ENCODE measurements at places on chromosomes 11 and 22. TPM values are rescaled to one million over a fixed set of nuclear protein-coding genes. Genes with fewer than 3 reads are reported as not detected.
A peak's percentile ranks its signal among the peaks of the same experiment; 100 is the strongest.

DNA sequence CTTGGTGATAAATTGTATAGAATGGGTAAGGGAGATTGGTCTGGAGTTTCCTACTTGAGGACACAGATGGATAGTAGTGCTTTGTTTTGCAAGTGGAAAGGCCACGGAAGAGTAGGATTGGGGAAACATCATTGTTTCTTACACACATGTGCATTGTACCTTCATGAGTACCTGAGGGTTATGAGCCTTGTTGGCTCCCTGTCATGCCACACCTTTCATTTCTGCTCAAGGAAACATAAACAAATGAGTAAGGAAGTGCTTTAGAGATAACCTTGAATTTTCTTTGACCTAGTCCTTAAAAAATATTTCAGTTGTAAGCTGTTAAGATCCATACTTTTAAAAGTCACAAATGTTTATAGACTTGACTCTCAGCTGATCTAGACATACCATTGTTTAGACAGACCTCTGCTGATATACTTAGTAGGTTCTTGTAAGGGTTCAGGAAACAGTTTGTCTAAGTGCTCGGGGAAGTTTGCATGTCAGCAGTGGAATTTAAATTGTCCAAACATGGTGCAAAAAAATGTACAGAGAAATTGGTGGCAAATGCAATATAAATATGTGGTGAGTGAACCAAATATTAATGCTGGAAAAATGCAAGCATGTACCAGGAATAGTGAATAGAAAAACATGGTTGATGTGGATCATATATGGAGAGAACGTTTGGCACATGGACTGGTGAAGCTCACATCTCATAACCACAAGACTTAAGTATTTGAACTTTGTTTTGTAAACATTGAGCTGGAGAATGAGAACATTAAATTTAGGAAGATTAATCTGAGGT lies 40.9 kb downstream of the GAS2 start:
- H3K4me1 ChIP-seq, result no peaks in the 10 kb centered on the region
- DNase-seq, result no peak
- H3K36me3 ChIP-seq, result no peaks in the 10 kb centered on the region
- no peaks in the 10 kb centered on the region for H3K27me3 ChIP-seq

Gene RBFOX2
- 0.99 TPM for total RNA-seq

- H3K36me3 ChIP-seq, result no peaks in the 10 kb centered on the region
- DNase-seq, result no peak
- no peaks in the 10 kb centered on the region for H3K4me1 ChIP-seq
- no peak overlapping the region for H3K4me3 ChIP-seq
- peaks cover 11% of the 10 kb centered on the region for H3K27me3 ChIP-seq
Measured at GRCh38 chr11:44777209-44778194, 50.7 kb downstream of the TSPAN18 start.

DNA sequence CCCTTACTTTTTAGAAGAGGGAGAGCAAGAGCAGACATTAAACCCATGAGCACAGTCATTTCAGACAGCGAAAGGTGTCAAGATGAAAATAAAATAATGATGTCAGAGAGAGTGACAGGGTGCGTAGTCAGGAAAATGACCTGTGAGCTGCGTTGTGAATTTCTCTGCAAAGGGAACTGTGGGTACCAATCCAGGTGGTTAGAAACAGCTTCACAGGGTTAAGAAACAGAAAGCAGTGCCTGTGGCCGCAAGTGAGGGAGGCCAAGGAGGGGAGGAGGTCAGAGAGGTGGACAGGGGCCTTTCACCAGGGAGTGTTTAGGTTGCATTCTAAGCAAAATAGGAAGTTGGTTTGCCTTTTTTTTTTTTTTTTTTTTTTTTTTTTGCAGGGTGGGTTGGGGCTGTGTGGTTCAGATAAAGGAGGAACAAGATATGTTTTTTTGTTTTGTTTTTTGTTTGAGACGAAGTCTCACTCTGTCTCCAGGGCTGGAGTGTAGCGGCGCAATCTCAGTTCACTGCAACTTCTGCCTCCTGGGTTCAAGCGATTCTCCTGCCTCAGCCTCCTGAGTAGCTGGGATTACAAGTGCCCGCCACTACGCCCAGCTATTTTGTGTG lies 7.9 kb downstream of the TIGD3 start:
- no peaks in the 10 kb centered on the region for H3K36me3 ChIP-seq
- peaks cover 15% of the 10 kb centered on the region for H3K4me1 ChIP-seq
- no peak for DNase-seq
- peaks cover 5% of the 10 kb centered on the region for H3K27me3 ChIP-seq
- no peak overlapping the region for H3K4me3 ChIP-seq
- H3K27ac ChIP-seq, result peak overlapping the region; percentile 74

GRCh38 chr11:11230087-11230486 lies 123.0 kb downstream of the CSNK2A3 start:
- no peak overlapping the region for H3K27ac ChIP-seq
- H3K4me3 ChIP-seq, result no peak overlapping the region
- peaks cover 6% of the 10 kb centered on the region for H3K27me3 ChIP-seq
- no peaks in the 10 kb centered on the region for H3K4me1 ChIP-seq
- no peak for DNase-seq

DNA sequence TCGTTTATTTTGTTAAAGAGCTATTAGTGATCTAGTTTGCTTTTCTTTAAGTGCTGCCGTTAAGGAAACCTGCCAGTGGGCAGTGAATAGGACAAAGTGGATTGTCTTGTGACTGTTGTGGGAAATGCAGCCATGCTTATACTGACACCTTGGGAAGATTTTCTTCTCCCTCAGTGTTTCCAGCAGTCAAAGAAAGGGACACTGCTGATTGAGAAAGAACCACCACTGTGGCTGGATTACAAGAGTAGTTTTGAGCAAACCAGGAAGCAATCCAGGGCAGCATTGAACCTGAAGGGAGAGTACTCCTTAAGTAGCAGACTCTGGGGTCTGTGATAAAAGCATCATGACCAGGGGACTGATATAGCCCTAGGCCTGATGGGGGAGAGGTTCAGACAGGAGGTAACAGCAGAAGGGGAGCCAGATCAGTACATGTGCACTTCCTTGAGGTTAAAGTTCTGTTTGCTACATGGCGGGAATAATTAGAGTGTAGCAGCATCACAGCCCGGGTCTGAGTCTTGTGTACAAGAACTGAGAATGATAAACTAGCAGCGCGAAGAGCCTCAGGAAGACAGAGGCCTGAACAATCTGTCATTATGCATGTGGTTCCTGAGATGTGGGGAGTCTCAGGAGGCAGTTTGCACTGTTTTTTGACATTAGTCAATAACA lies 167.8 kb downstream of the C11orf91 start:
- no peak overlapping the region for H3K4me3 ChIP-seq
- no peaks in the 10 kb centered on the region for H3K4me1 ChIP-seq
- DNase-seq, result no peak
- H3K27ac ChIP-seq, result no peak overlapping the region
- H3K36me3 ChIP-seq, result no peaks in the 10 kb centered on the region
- H3K27me3 ChIP-seq, result peaks cover 23% of the 10 kb centered on the region

Gene SHANK3
- total RNA-seq, result not detected

DNA sequence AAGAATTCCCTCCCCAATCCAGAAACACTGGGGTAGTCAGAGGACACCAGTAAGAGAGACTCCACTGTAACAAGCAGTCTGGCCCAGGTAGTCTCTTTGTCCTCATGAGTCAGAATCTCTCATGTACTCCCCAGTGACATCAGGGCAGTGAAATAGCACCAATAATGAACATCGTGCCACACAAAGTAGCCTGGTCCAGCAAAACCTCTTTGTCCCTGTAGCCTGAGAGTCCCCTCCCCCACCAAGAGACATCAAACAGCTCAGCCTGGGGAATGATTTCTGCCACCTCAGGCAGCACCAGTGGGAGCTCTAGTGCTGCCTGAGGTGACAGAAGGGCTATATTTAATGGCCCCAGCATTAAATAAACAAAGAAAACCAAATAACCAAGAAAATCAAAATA lies 88.1 kb downstream of the SBF2 start:
- H3K27me3 ChIP-seq, result peaks cover 3% of the 10 kb centered on the region
- no peak for DNase-seq
- no peak overlapping the region for H3K4me3 ChIP-seq
- H3K36me3 ChIP-seq, result peaks cover 14% of the 10 kb centered on the region
- H3K4me1 ChIP-seq, result no peaks in the 10 kb centered on the region
